ENCODE measurements at places on chromosomes 1 and 21. TPM values are rescaled to one million over a fixed set of nuclear protein-coding genes. Genes with fewer than 3 reads are reported as not detected.

Gene SERTAD4
- total RNA-seq: not detected

Gene FRRS1
- 0.24 TPM for total RNA-seq

Gene GCSAML
- total RNA-seq: not detected

Gene KANK4
- total RNA-seq: not detected

Measured in T-helper 1 cell treated with Interleukin-12 subunit alpha and Interleukin-12 subunit beta and Interleukin-4 antibody, amounts not matched to agents 30 ng/mL and 1 ng/mL, for 36 hours (primary cell).